Colonic mucosa (tissue), 4 donors: ENCODE measurements at places on chromosomes 2 and 18. TPM values are rescaled to one million over a fixed set of nuclear protein-coding genes. Genes with fewer than 3 reads are reported as not detected.

The PLCD4 gene
- total RNA-seq = 0.54 TPM

GRCh38 chr2:176114930-176115625 lies 1.5 kb upstream of the HOXD10 start:
- H3K4me3 ChIP-seq = no peak overlapping the region
- no peak for DNase-seq
- peaks cover 80% of the 10 kb centered on the region for H3K27me3 ChIP-seq

- no peak for DNase-seq
- H3K36me3 ChIP-seq = no peaks in the 10 kb centered on the region
- H3K27ac ChIP-seq = no peak overlapping the region
- no peak overlapping the region for H3K4me3 ChIP-seq
Measured at GRCh38 chr2:106034325-106034724, 159.8 kb downstream of the UXS1 start.

The DSC3 gene
- 0.37 TPM for total RNA-seq

The CROCC2 gene
- total RNA-seq = not detected

DNA sequence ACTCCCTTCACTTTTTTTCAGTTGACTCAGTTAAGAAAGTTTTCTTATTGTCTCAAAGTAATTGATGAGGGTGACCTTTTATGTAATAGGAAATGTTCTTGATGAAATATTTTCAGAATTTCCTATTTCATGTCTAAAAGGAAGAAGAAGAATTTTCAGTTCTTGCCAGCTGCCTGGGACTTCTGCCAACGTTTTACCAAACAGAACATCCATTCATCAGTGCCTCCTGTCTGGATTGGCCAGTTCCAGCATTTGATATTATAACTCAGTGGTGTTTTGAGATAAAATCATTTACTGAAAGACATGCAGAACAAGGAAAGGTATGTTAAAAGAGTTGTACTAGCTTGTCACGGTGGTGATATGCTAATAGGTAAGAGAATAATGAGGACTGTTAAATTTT lies 104.7 kb upstream of the MYO3B start:
- H3K4me1 ChIP-seq = no peaks in the 10 kb centered on the region
- H3K36me3 ChIP-seq = no peaks in the 10 kb centered on the region
- no peak overlapping the region for H3K4me3 ChIP-seq
- peak; percentile 37 for DNase-seq
- H3K27ac ChIP-seq = no peak overlapping the region

The KCNE4 gene
- total RNA-seq = 2.1 TPM

GRCh38 chr2:192190474-192190873 lies 4.3 kb downstream of the TMEFF2 start:
- no peak for DNase-seq
- H3K27me3 ChIP-seq = peaks cover 30% of the 10 kb centered on the region
- no peak overlapping the region for H3K27ac ChIP-seq
- peaks cover 7% of the 10 kb centered on the region for H3K4me1 ChIP-seq
- no peaks in the 10 kb centered on the region for H3K36me3 ChIP-seq

- no peak overlapping the region for H3K4me3 ChIP-seq
- H3K27me3 ChIP-seq = no peaks in the 10 kb centered on the region
- H3K36me3 ChIP-seq = no peaks in the 10 kb centered on the region
- H3K27ac ChIP-seq = no peak overlapping the region
- no peak for DNase-seq
Measured at GRCh38 chr2:46344706-46345105, 47.5 kb downstream of the EPAS1 start.

DNA sequence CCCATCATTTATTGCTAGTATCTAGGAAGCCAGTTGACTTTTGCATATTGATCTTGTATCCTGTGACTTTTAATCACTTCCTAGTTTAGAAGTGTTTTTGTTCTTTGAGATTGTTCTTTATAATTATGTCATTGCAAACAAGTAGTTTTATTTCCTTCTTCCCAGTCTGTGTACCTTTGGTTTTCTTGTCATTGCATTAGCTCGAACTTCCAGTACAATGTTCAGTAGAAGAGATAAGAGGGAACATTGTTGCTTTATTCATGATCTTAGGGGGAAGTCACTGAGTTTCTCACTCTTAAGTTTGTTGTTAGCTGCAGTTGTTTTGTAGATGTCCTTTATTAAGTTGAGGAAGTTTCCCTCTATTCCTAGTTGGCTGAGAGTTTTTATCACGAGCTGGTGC lies 61.0 kb downstream of the TRAPPC12 start:
- no peaks in the 10 kb centered on the region for H3K4me1 ChIP-seq
- no peaks in the 10 kb centered on the region for H3K27me3 ChIP-seq
- H3K36me3 ChIP-seq = no peaks in the 10 kb centered on the region

The REG1B gene
- 10.2 TPM for total RNA-seq

The KCNG2 gene
- not detected for total RNA-seq

The RGPD4 gene
- total RNA-seq = not detected

The NT5C1B gene
- total RNA-seq = not detected

GRCh38 chr2:232085826-232086425 lies 124.4 kb downstream of the DIS3L2 start:
- H3K27ac ChIP-seq = no peak overlapping the region
- no peaks in the 10 kb centered on the region for H3K36me3 ChIP-seq
- no peaks in the 10 kb centered on the region for H3K4me1 ChIP-seq
- H3K27me3 ChIP-seq = no peaks in the 10 kb centered on the region

The DES gene
- 917 TPM for total RNA-seq

The MAP2 gene
- 0.84 TPM for total RNA-seq

DNA sequence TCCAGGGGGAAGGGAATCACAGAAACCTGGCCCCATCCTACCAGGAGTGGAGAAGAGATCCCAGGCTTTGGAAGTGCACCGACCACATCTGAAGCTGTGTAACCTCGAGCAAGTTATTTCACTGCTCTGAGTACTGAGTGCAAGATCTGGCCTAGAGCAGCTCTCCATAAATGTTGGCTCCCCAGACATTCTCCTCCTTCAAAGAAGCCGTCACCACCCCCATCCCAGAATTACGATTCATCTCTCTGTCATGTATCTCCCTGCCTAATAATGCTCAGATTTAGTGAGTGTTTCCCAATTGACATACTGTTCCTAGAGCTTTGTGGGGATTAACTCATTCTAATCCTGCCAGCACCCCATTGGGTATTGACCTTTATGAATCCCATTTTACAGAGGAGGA lies 51.7 kb downstream of the TNS1 start:
- H3K27ac ChIP-seq = no peak overlapping the region
- no peak for DNase-seq
- H3K4me3 ChIP-seq = no peak overlapping the region
- H3K4me1 ChIP-seq = no peaks in the 10 kb centered on the region
- no peaks in the 10 kb centered on the region for H3K36me3 ChIP-seq

The ALK gene
- not detected for total RNA-seq

DNA sequence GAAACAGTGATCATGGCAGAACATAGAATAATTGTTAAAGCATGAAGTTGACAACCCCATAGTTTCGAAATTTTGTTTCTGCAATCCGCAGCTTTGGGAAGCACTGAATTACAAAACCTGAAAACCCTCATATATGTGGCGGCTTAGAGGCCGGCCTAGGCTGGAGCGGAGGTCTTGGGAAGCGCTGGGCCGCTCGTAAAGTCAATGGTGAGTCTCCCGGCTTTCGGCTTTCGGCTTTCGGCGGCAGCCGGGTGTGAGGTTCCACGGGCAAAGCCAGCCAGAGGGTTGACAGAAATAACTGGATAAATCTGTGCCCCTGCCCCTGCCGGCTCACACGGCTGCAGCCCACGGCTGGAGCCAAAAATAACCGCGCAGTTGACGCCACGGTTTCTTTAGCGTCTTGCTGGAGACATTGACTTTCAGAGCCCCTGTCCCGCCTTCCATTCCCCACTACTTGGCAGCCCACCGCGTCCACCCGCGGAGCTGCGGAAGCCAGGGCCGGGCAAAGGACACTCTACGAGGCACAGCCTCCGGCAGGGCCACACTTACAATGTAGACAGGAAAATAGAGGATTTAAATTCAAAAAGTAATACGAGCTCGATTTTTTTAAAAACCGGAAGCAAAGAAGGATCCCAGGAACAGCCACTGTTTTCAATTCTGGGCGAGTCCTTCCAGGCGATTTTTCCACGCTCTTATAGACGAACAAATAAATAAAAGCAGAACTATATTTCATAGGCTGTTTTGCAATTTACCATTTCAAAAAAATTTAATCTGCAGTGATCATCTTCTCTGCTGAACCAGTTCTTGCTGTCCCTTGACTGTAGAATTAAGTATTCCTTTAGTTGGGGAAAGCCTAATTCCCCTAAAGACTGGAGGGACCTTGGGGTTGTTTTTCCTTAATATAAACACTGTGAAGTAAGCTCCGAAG lies 28.3 kb upstream of the ATP6V1B1 start:
- no peak overlapping the region for H3K27ac ChIP-seq
- peaks cover 18% of the 10 kb centered on the region for H3K27me3 ChIP-seq
- peak; percentile 13 for DNase-seq
- no peak overlapping the region for H3K4me3 ChIP-seq

DNA sequence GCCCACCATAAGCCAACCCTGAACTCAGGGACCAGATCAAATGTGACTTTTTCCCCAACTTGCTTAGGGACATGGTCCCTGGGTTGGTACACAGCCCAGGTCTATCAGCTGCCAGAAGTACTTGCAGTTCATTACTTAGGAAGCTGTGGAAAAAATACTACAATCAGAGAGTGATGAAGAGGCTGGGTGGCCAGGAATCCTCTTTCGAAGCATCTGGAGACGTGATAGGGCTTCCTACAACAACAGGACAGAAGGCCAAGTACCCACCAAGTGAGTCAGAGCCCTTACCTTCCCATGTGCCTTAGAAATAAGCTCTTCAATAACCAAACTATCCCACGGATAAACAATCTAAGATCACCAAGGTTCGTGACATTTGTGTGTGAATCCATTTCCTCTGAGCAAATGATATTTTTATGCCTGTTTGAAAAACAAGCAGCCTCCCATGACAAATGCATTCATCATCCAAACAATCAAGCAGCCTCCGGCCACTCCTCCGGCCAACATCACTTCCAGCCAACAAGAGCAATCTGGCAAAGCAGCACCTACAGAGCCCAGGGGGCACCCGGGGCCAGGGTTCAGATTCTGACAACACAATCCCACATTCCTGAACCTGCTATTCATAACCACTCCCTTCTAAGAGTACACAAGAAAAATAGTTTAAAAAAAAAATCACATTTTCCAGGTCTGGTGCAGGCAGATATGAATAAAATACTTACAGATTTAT lies 26.4 kb downstream of the TBC1D8 start:
- peaks cover 14% of the 10 kb centered on the region for H3K4me1 ChIP-seq
- H3K27me3 ChIP-seq = no peaks in the 10 kb centered on the region
- DNase-seq = peak; percentile 52
- no peak overlapping the region for H3K27ac ChIP-seq
- H3K4me3 ChIP-seq = no peak overlapping the region
- no peaks in the 10 kb centered on the region for H3K36me3 ChIP-seq

- H3K4me1 ChIP-seq = no peaks in the 10 kb centered on the region
- H3K27me3 ChIP-seq = no peaks in the 10 kb centered on the region
- no peak overlapping the region for H3K27ac ChIP-seq
- H3K36me3 ChIP-seq = no peaks in the 10 kb centered on the region
- no peak for DNase-seq
Measured at GRCh38 chr18:47863041-47863440, 67.4 kb downstream of the SMAD2 start.

GRCh38 chr2:98698896-98699295 lies 32.0 kb downstream of the MGAT4A start:
- peaks cover 38% of the 10 kb centered on the region for H3K4me1 ChIP-seq
- peak overlapping the region; percentile 8 for H3K27ac ChIP-seq

- DNase-seq = no peak
- no peaks in the 10 kb centered on the region for H3K36me3 ChIP-seq
- no peaks in the 10 kb centered on the region for H3K4me1 ChIP-seq
- no peaks in the 10 kb centered on the region for H3K27me3 ChIP-seq
- H3K27ac ChIP-seq = no peak overlapping the region
- H3K4me3 ChIP-seq = no peak overlapping the region
Measured at GRCh38 chr2:3637311-3637675, 20.7 kb upstream of the ALLC start.

The KCNIP3 gene
- total RNA-seq = 1.5 TPM

GRCh38 chr2:611519-611918 lies 65.7 kb downstream of the TMEM18 start:
- no peak for DNase-seq
- no peaks in the 10 kb centered on the region for H3K4me1 ChIP-seq
- no peaks in the 10 kb centered on the region for H3K27me3 ChIP-seq
- H3K4me3 ChIP-seq = no peak overlapping the region
- no peaks in the 10 kb centered on the region for H3K36me3 ChIP-seq
- no peak overlapping the region for H3K27ac ChIP-seq

DNA sequence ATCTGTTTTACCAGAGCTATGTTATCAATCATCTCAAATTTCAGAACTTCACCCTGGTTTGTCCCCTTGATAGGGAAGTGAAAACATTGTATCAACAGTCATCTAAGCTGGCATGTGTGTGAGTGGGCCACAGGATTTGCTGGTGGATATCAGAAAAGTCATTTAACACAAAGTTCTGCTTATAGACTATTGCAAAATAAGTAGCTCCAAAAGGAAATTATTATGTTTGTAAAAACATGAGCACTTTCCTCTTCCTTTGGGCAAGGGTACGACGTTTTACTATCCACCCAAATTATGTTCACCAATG lies 20.7 kb upstream of the COPS8 start:
- H3K4me1 ChIP-seq = no peaks in the 10 kb centered on the region
- DNase-seq = no peak
- no peak overlapping the region for H3K4me3 ChIP-seq
- H3K36me3 ChIP-seq = no peaks in the 10 kb centered on the region

GRCh38 chr2:67806816-67807215 lies 256.0 kb downstream of the C1D start:
- no peak overlapping the region for H3K27ac ChIP-seq
- H3K27me3 ChIP-seq = no peaks in the 10 kb centered on the region
- no peaks in the 10 kb centered on the region for H3K4me1 ChIP-seq

The CD8B2 gene
- not detected for total RNA-seq

DNA sequence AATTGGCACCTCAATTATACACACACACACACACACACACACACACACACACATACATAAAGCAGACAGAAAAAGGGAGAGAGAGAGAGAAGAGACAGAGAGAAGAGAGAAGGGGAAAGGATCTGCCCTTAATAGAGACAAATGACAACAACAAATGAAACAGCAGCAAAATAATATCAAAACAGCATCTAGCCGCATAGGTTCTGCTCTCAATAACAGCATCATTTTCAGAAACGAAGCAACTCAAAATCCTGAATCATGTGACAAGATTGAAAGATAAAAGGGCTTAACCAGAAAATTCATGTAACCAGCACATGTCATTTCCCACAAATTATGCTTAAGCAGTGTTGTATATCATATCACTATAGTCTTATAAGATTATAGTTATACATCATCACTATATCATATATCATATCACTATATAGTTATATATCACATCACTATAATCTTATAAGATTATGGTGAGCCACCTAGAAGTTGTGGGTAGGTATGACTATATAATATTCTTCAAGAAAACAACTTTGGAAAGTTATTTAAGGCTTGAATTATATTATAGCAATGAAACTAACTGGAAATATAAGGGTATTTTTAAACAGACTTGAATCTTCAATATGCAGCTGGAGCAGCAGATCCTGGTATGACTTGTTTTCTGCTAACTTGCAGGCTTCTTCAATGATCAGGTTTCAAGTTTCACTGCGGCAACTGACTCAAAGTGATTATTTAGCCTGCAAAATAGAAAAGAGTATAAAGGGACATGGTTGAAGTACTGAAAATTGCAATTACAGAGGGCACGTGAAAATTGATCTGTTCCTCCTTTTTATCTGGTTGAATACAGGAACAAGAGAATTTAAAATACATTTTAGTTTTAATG lies 16.1 kb upstream of the VPS54 start:
- no peaks in the 10 kb centered on the region for H3K36me3 ChIP-seq
- no peak overlapping the region for H3K4me3 ChIP-seq
- no peak for DNase-seq
- H3K4me1 ChIP-seq = no peaks in the 10 kb centered on the region
- no peak overlapping the region for H3K27ac ChIP-seq
